AG04449 (cell line): ENCODE measurements at places on chromosomes 6 and 20.

- no peak for DNase-seq
These were observed 269.6 kb downstream of the GRIK2 start for GRCh38 chr6:101663100-101663499.

- DNase-seq = no peak
These were observed 2.7 kb upstream of the SLC35B2 start for GRCh38 chr6:44260011-44260410.

- DNase-seq = no peak
These were observed 15.5 kb upstream of the NNAT start for GRCh38 chr20:37505263-37506151.

DNA sequence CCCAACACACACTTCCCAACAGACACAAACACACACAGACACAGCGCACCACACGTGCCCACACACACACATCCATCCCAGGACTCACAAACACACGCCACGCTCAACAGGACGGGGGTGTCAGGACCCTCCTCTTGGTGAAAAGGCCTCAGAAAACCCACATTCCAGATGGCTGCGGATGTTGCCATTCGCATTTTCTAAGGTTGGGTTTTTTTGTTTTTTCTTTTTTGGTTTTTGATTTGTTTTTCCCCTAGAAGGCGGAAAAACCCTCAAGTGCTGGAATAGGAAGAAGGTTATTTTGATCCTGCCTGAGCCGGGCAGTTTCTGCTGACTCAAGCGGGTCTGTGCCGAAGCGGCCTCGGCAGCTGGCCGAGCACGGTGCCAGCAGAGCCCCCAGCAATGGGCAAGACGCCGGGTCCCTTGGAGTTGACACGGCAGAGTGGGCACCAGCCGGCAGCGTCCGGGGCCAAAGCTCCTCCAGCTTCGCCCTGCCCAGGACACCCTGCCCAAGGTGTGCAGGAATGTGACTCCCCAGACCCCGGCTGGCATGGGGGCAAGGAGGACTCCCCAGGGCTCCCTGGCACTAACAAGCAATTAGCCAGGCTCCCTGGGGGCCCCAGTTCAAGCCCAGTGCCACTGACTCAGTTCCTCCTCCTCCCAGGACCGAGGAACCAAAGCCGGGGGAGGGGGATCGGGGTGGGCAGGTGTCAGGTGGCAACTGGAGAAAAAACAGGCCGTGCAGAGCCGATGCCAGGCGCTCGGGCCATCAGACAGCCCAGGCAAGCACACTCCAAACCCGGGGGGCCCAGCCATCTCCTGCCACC is 40.9 kb upstream of the ZBP1 start:
- DNase-seq = no peak

DNA sequence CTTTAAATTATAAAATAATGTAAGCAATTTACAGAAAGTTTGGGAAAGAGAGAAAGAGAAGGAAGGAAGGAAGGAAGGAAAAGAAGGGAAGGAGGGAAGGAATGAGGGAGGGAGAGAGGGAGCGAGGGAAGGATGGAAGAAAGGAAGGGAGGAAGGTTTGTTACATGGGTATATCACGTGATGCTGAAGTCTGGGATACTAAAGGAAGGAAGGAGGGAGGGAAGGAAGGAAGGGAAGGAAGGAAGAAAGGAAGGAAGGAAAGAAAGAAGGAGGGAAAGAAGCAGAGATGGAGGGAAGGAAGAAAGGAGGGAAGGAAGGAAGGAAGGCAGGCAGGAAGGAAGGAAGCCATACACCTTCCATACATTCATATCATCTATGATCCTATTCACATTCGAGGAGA is 48.9 kb upstream of the GCM1 start:
- DNase-seq = no peak

- no peak for DNase-seq
These were observed 6.9 kb upstream of the CITED2 start for GRCh38 chr6:139381216-139381865.

GRCh38 chr6:123564361-123564760 is 72.4 kb downstream of the TRDN start:
- DNase-seq = no peak

DNA sequence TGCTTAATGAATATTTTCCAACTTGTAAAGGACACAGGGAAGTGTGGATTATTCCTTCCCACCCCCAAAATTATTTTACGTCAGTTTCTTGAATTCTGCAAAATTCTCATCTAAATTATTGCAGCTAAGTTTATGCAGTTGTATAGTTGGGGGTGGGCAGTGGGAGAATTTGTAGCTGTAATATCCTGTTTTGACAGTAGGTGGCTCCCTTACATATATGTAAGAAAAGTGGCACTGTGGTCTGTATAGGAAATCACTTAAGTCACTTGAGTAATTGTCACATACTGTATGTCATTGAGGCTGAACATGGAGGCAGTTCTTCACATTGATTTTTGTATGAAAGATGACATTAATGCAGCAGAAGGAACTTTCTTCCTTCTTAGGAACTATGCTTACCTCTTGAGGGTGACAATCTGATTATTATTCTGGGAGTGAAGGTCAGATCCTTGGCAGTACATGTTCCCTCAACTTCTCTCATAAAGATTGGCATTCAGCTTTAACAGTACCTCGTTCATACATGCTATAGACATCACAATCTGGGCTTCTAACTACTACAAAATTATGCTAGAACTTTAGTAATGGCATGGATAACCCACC is 14.6 kb upstream of the CFAP206 start:
- DNase-seq = no peak

GRCh38 chr6:117629119-117629660 is 26.9 kb upstream of the GOPC start:
- no peak for DNase-seq

- no peak for DNase-seq
These were observed 4.9 kb downstream of the SCML4 start for GRCh38 chr6:107819217-107819616.

DNA sequence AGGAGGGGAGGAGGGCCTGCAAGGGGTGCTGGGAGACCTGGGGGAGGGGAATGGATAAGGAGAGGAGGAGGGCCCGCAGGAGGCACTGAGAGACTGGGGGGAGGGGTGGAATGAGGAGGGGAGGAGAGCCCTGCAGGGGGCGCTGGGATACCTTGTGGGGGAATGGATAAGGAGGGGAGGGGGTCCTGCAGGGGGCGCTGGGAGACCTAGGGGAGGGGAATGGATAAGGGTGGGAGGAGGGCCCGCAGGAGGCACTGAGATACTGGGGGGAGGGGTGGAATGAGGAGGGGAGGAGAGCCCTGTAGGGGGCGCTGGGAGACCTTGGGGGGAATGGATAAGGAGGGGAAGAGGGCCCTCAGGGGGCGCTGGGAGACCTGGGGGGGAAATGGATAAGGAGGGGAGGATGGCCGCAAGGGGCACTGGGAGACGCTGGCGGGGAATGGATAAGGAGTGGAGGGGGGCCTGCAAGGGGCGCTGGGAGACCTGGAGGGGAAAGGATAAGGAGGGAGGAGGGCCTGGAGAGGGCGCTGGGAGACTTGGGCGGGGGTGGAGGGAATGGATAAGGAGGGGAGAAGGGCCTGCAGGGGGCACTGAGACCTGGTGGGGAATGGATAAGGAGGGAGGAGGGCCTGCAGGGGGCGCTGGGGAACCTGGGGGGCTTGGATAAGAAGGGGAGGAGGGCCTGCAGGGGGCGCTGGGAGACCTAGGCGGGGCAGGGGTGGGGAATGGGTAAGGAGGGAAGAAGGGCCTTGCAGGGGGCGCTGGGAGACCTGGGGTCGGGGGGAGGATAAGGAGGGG is 1.3 kb upstream of the CTCFL start:
- no peak for DNase-seq

- DNase-seq = no peak
These were observed 147.5 kb downstream of the PHF3 start for GRCh38 chr6:63783096-63783495.

DNA sequence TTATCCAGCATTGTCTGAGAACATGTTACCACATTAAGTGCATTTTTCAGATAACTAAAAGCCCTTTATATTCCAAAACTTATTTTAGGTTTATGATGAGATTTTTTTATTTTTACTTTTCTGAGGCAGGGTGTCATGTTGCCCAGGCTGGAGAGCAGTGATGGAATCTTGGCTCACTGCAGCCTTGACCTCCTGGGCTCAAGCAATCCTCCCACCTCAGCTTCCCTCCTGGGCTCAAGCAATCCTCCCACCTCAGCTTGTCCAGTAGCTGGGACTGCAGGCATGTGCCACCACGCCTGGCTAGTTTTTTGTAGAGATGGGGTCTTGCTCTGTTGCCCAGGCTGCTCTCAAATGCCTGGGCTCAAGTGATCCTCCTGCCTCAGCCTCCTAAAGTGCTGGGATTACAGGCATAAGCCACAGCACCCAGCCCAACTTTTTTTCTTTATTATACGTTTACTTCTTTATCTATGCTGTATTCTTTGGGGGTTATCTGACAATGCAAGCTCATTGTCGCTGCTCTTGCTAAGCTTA is 6.2 kb downstream of the DYNLT1 start:
- no peak for DNase-seq

DNA sequence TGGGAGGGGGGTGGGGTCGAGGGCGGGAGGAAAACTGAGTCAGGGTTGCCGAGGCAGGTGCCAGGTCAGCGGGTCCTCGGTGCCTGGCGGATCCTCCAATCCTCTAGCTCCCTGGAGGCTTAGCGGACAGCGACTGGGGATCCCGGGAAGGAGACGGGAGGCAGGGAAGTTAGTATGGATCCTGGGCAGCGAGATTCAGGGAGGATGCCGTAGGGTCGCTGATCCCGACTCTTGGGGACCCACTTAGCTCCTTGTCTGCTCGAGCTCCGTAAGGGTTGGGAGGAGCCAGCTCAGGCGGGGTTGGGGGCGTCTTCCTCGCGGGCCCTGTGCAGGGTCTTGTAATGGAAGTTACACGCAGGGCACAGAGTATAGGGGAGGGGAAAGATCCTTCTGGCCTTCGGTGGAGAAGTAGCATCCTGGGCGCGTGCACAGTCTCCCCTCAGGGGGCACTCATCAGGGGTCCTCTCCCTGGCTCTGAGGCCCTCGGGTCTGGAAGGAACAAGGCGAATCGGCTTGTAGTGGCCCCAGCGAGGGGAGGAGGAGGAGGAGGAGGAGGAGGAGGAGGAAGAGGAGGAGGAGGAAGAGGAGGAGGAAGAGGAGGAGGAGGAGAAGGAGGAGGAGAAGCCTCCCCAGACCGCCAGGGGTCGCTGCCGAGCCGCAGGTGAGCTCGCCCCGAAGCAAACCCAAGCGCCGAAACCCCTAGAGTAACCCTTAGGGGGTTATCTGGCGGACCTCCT is 6.4 kb upstream of the SLC12A5 start:
- DNase-seq = no peak

DNA sequence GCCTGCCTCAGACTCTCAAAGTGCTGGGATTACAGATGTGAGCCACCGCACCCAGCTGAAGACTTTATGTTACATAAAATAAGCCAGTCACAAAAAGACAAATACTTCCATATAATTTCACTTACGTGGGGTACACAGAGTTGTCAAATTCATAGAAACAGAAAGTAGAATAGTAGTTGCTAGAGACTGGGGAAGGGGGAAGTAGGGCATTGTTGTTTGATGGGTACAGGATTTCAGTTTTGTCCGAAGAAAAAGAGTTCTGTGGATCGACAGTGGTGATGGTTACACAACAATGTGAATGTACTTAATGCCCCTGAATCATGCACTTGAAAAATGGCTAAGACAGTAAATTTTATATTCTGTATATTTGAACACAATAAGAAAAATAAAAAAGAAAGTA is 41.6 kb upstream of the ANKEF1 start:
- DNase-seq = no peak

DNA sequence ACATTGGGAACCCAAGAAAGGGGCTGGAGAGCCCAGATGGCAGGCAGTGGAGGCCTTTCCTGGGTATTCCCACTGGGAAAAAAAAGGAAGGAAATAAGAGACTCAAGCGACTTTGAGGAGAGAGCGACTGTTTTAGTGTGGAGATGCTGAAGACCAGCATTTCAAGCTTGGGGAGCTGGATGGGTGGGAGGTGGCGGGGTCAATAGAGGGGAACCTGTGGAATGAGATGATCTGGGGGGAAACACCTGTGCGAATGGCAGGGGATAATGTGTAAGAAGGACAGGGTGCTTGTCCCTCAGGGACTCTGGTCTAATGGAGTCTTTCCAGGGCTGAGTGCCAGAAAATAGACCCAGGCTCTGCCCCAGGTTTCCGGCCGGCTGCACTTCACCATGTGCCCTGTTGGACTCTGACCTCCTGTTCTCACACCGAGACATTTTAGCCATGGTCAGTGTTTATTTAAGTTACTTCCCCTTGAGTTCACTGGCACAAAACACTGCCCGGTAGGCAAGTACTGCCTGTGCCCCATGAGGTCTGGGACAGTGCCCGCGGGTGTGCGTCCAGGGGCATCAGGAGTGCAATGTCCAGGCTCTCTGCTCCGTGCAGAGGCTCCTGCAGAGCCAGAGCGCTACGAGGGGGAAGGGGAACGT is 50.4 kb upstream of the NKX2-2 start:
- no peak for DNase-seq

GRCh38 chr20:24303393-24304170 is 165.8 kb upstream of the SYNDIG1 start:
- no peak for DNase-seq

DNA sequence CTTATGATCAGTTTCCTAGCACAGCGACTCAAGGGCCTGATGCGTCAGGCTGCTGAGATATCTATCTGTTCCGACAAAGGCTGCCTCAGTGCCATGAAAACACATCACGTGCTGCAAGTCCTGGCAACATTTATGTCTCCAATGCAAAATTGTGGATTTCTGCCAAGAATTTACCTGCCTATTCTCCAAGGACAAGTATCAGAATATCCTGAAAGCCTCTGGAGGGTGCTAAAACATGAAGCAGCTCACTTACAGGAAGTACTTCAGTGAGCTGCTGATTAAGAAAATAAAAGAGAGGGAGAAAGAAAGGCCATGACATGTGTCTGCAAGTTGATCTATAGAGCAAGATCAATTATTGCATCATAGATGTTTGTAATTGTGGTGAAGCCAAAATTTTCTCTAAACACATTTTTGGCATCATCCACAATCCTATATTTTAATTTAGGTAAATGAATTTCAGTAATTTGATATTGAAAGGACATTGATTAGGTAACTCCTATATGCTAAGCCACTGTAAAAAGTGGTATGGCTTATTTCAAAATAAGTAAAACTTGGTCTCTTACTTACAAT is 25.8 kb upstream of the TPBG start:
- DNase-seq = no peak

DNA sequence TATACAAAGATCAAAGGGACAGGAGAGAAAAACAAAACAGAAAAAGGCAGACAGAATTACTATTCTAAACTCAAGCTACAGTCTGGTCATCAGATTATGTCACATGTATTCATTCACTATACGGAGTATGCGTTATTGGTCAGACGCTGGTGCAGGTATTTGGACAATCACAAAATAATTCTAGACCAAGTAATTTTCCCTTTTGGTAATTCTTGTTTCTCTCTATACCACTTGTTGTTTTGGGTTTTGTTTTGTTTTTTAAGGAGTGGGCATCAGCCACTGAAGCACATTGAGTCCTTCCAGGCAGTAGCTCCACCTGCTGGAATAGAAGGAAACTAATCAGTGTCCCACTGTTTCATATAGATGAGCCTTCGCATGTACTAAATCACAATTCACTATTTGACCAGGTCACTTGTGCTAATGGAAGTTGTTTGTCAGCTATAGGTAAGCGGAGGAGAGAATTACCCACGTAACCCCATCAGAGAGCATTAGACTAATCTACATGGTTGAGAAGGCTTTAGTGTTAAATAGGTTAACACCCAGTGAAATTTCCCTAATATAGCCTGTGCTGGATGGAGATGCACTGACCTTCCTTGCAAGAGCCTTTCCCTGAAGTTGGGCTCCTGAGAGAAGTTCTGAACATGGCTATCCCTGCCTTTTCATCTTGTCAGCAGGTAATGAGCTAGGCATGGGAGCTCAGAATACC is 77.9 kb downstream of the TNFAIP3 start:
- DNase-seq = no peak

- no peak for DNase-seq
These were observed 780 bp upstream of the TAF4 start for GRCh38 chr20:62066339-62066982.
